ENCODE measurements at places on chromosomes 6 and 20. TPM values are rescaled to one million over a fixed set of nuclear protein-coding genes. Genes with fewer than 3 reads are reported as not detected.

Gene PMEPA1
- 115 TPM for polyA plus RNA-seq

Gene CDK5RAP1
- polyA plus RNA-seq: 34.9 TPM

Gene BNIP5
- polyA plus RNA-seq: not detected

Gene CAPN11
- 0.08 TPM for polyA plus RNA-seq

Gene APOM
- polyA plus RNA-seq: 6.6 TPM

Gene TUBB
- 195 TPM for polyA plus RNA-seq

Gene HLA-DOB
- 0.30 TPM for polyA plus RNA-seq

Gene PRDM13
- not detected for polyA plus RNA-seq

Gene CDH26
- 1.3 TPM for polyA plus RNA-seq

Gene MLIP
- 130 TPM for polyA plus RNA-seq

Gene BHLHE23
- polyA plus RNA-seq: not detected

Gene ANGPT4
- 0.11 TPM for polyA plus RNA-seq

DNA sequence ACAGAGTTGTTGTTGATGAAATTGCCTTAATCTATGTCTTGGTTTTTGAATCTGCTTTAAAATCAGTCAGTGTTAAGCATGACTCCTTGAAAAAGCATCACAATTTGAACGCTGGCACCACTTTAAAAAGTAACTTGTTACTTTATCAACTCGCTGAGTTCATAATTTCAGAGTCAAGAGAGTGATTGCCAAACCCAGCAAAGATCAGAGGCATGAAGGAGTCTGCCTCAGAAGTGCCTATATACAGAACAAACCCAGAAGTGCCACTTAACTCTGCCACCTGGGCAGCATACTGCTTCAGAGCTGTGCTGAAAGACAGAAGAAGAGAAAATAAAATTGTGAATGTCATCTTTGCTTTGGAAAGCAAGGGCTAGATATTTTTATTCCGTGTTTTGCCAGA, 73.6 kb upstream of the HCRTR2 start:
- DNase-seq: no peak

DNA sequence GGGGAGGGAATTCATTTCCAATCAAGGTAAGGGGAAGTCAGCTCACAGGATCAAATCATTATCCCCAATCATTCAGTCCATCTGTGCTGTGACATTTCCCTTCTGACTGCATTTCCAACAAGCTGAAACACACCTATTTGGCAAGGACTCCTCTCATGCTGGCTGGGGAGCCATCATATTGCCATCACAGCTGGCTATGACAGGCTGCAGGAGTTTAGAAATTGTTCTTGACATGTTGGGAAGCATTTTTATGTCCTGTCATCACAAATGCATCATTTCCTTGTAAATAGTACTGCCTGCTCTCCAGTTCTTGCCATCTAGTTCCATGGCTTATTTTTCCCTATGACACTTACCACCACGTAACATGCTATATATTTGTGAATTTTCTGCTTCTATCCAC, 113.9 kb upstream of the TMEM170B start:
- DNase-seq: no peak

DNA sequence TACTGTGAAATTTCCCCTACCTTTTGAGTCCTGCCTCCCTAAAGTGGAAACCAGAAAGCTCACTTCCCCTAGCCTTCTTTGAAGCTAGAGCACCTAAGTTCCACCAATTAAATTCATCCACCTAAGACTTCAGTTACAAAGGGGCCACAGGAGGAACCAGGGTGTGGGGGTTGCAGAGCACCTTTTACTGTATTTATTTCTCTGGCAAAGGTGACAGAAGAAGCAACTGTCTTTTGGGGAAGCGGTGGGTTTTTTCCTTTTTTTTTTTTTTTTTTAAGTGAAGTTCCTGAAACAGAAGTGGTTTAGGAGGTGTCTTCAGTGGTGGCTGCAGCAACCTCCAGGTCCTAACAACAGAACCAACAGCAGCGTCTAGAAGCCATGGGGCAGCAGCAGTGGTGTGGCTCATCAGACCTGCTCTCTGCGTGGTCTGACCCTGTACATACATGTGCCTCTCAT, 13.1 kb downstream of the PSMB9 start:
- no peak for DNase-seq

DNA sequence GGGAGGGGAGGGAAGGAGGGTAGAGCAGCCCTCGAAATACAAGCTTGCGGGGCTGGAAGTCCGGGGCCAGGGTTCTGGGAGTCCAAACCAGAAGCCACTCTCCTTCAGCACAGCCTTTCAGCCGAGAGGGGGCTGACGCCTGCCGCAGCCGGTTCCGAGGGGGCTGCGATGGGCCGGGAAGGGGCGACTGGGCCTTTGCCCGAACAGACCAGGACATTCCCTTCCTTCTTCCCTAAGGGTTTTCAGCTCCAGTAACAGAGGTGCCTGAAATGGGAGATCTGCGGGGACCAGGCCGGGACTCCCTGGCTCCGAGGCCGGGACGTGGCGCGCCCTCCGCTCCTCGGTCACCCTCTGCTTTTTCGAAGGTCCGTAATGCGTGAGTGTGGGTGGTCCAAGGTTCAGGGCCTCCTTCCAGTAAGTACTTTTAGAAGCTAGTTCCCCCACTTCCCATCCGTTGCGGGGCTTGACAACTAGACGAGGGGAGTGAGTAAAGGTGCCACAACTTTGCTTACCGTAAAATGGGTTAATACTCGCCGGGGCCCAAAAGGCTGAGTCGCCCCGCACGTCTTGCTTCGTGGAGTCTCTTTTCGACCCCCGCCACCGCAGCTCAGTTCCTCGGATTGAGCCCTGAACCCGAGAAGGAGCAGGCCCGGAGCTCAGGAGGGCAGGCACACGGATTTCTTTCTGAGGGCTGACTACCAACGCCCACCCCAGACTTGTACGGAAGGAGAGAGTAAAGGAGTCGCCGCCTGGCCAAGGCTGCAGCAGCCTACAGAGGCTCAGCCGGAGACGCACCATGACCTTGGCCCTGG, 2.9 kb upstream of the OLIG3 start:
- DNase-seq: no peak

DNA sequence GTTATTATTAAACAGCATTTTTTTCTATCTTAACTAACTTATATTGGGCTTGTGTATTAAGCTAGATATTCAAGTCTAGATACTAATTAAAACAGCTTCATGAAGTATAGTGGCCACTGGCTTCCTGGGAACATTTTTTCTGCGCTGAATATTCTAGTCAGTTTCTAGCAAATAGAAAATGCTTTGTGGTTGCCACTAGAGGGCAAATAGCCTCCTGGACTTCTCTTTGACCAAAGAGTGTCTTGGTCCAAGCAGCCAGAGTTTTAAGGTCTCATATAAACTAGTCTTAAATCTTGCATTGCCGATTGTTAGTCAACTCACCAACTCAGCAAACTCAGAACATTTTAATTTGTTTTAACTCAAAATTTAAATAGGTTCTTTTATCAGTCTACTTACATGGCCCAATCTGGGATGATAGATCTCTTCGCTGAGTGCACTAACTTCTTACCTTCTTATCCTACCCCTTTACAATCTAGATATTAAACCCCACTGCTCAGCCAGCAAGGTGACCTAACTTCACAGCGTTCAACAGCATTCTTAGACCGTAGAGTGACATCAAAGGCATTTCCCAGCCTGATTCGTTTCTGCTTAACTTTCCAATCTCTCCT, 24.6 kb upstream of the ID4 start:
- DNase-seq: no peak

GRCh38 chr6:26158076-26158580, 70.9 kb downstream of the HFE start:
- peak; percentile 72 for DNase-seq

- DNase-seq: no peak
These were observed 4.5 kb downstream of the DLL1 start for GRCh38 chr6:170286246-170286933.

DNA sequence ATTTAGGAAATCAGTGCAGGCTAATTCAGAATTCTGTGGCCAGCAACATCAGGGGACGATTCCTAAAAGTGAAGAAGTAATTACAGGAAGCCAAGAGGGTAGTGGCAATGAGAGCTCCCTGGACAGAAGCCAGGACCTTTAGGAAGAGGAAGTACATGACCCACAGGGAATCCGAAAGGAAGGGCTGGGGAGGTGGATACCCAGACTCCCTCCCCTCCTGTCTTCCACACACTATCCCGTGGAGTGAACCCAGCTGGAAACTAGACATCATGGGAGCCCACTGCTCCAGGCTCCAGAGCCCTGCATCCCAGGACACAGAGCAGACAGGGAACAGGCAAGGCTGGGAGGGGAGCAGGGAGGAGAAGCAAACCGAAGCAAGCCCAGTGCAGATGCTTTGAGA, 83.0 kb downstream of the SNX5 start:
- DNase-seq: no peak

- DNase-seq: no peak
These were observed 81.2 kb upstream of the VSTM2L start for GRCh38 chr20:37821696-37822095.

- DNase-seq: no peak
These were observed 53.3 kb downstream of the SOD2 start for GRCh38 chr6:159639721-159640120.

DNA sequence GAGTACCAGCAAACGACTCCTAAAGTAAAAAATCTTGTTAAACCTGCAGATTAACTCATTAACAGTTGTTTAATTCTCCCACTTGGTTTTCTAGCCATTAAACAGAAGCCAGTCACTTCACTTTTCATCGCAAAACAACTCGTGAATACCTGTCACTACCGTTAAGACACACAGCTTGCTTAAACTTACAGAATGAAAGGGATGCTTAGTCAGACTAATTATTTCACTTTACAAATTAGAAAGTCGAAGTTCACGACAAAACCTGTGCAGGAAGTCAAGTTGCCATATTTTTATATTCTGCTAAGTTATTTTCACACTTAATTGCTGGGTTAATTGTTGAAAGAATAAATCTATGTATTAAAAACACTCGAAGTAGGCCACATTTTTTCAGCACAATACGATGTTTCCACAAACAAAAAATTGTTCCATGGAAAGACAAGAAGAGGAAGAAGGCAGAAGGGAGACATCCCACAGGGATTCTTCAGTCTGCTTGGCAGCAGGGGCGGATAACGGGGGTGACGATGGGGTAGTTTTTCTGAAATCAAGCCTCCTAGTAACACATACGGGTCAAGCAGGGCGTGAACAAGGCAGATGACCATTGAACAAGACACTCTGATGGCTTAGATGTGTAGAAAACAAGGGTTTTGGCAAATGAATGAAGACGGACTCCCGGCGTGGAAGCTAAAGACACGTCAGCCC, 933 bp downstream of the SSR1 start:
- DNase-seq: no peak

GRCh38 chr6:123829302-123829953, 25.8 kb downstream of the NKAIN2 start:
- DNase-seq: no peak

- no peak for DNase-seq
These were observed 12.2 kb downstream of the SAYSD1 start for GRCh38 chr6:39102821-39103136.

- DNase-seq: no peak
These were observed 1.4 kb downstream of the IL22RA2 start for GRCh38 chr6:137171824-137172733.

GRCh38 chr20:62627901-62628612, 14.2 kb upstream of the SLCO4A1 start:
- DNase-seq: no peak

GRCh38 chr6:72657407-72658197, 35.7 kb downstream of the KCNQ5 start:
- DNase-seq: no peak

DNA sequence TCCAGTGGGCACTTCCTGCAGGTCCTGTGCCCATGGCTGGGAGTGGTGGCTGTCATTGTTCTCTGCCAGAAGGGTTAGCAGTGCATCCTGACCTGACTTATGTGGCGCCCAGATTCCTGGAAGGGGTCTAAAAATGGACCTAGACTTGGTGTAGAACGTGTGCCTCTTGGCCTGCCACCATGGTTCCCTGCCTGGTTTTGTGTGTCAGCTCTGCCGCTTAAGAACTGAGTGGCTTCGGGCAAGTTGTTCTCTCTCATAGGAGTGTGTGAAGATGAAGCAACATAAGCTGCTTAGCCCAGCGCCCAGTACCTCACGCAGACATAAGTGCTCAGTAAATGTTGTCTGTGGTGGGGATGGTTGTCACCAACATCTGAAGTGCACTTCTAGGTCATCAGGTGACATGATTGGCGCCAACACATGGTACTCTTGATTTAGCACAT, 52.1 kb downstream of the PTPN1 start:
- no peak for DNase-seq

- DNase-seq: no peak
These were observed 413.3 kb downstream of the MAFB start for GRCh38 chr20:40275738-40276137.

GRCh38 chr6:44733868-44734267, 346.4 kb downstream of the CDC5L start:
- DNase-seq: peak; percentile 75

DNA sequence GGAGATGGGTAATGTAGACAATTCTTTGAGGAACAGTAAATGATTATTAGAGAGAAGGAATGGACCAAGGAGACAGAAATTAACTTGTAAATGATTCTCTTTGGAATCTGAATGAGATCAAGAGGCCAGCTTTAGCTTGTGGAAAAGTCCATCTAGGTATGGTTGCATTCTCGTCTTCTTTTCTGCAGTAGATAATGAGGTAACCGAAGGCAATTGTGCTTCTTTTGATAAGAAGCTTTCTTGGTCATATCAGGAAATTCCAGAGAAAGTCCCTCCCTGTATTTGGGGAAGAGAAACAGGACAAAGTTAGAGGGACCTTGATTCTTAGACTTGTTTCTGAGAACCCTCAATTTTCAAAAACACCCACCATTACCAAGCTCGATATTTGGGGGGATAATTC, 109.1 kb upstream of the PRSS16 start:
- DNase-seq: no peak

GRCh38 chr6:36290668-36291620, 21.1 kb downstream of the PNPLA1 start:
- DNase-seq: no peak

DNA sequence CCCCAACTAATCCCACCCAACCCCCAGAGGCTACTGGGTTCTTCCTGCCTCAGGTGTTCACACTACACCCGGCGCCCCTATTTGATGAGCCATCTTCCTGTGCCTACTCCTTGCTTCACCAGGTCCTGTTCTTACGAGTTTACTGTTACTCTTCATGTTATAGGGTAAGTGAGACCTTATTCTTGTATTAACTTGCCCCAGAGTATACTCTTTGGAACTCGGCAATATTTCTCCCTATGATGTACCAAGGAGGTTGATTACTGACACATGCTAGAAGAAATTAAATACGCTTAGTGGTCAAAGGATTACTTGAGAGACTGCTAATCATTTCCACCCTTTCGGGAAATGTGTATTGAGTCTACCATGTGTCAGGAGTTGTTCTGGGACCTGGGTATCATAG, 8.9 kb downstream of the RING1 start:
- DNase-seq: no peak
